ENCODE measurements at places on chromosomes 1 and 21. TPM values are rescaled to one million over a fixed set of nuclear protein-coding genes. Genes with fewer than 3 reads are reported as not detected.
A peak's percentile ranks its signal among the peaks of the same experiment; 100 is the strongest.

- no peak for DNase-seq
Observed at GRCh38 chr21:37582590-37582989, 216.0 kb downstream of the DYRK1A start.

DNA sequence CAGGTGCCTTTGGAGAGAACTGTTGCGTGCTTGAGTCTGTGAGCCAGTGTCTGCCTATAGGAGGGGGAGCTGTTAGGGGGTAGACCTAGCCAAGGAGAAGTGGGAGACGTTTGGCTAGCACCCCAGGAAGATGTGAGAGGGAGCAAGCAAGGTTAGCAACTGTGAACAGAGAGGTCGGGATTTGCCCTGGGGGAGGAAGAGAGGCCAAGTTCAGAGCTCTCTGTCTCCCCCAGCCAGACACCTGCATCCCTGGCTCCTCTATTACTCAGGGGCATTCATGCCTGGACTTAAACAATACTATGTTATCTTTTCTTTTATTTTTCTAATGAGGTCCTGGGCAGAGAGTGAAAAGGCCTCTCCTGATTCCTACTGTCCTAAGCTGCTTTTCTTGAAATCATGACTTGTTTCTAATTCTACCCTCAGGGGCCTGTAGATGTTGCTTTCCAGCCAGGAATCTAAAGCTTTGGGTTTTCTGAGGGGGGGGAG is 2.4 kb downstream of the BTG2 start:
- DNase-seq = peak; percentile 66

- no peak for DNase-seq
Observed at GRCh38 chr1:156668801-156669637, 8.2 kb downstream of the NES start.

PDPN gene
- total RNA-seq = 40.9 TPM

ABCD3 gene
- total RNA-seq = 39.1 TPM

GRCh38 chr1:201190005-201190404 is 619 bp upstream of the IGFN1 start:
- DNase-seq = peak; percentile 53

EYA3 gene
- 15.0 TPM for total RNA-seq

GRCh38 chr1:88394958-88395357 is 289.1 kb upstream of the PKN2 start:
- DNase-seq = no peak

DNA sequence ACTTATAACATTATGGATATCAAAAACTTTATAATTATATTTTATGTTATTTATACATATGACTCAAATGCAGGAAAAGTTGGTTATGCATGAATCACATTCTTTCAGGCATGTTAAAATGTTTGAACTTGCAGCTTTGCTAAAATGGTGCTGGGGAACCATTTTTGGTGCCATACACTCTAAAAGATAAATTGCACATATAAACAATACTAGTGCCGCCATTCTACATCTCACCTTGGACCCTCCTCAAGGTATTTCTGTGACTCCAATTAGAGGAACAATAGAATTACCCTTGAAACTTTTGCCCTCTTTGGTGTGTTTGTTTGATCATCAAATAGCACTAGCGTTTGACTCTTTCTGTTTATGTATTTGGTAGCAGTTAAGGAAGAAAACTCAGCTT is 997 bp downstream of the PRKACB start:
- no peak for DNase-seq

DNA sequence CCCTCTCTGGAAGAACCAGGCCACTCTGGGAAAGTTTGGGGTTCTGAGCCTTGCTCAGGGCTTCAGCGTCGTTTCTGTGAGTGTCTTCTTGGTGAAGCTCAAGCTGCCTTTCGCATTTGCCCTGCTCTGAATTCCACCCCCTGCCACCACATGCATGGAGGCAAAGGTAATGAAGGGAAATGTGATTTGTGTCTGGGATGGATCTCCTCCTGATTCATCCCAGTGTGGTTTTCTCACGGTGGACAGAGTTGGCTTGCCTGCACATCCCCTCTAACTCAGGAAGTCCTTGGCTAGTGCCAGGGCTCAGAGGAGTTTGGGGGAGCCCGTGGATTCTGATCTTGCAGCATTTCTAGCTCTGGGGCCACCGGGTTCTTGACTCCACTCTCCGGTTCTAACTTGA is 173.6 kb upstream of the RAB4A start:
- DNase-seq = no peak

DNA sequence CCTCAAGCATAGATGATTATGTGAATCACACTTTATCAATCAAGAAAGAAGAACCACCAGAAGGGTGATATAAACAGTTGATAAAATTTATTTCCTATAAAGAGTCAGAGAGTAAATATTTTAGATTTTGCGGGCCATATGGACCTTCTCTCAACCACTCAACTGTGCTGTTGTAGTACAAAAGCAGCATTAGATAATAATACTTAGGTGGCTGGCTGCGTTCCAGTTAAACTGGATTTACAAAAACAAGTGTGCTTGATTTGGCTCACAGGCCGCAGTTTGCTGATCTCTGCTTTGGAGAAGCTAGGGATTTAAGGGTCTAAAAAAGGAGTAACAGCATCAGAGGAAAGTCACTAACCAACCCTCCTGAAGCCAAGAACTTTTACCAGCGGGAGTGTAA is 1406.0 kb downstream of the KCNT2 start:
- DNase-seq = no peak

Data from posterior vena cava (tissue), 2 donors.